ENCODE measurements at places on chromosomes 2 and 18.

DNA sequence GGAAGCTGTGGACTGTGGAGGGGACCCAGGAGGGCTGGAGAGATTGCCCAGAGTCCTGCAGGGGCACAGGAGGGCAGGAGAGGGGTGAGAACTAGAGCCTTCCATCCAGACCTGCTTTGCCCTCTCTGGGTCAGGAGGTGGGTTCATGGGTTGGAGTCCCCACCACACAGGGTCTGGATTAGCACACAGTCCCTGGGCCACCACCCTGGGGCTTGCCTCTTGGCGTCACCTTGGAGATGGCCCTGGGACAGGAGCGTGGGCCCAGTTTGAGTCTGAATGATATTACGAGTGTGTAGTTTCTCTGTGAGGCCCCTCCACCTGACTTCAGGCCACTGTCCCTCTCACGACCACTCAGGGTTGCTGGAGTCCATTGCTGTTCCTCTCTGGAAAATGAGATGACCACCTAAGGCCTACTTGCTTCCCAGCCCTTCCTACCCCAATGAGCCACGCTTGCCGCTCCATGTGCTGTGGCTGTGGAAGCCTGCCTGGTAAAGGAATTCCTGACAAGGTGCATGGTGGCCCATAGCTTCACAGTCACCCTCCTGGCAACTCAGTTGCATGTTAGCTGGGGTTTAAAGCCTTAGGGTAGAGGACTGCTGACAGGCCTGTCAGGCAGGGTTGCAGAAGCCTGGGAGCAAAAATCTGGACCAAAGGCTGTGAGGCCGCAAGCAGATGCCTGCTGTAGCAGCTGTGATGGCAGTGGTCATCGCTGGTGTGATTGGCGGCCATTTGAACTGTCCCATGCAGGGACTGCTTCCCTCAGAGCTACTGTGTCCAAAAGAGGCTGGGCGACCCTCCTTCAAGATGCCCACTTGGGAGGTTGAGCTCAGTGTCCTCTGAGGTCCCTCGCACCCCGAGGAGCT is 14.2 kb downstream of the ATOH8 start:
- DNase-seq, result no peak

GRCh38 chr2:53939656-53940055 is 31.1 kb downstream of the PSME4 start:
- no peak for DNase-seq

DNA sequence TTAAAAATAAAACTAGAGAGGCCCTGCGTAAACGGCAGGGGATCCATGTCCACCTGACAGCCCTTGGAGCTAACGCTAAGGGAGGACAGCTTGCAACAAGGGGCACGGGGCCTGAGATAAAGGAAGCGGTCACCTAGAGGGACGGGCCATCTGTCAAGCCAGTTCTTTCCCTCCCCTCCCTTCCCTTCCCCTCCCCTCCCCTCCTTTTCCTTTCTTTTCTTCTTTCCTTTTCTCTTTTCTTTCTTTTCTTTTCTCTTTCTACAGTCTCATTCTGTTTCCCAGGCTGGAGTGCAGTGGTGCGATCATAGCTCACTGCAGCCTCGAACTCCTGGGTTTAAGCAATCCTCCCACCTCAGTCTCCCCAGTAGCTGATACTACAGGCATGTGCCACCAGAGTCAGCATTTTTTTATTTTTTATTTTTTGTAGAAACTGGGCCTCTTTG is 34.5 kb upstream of the CTAGE1 start:
- DNase-seq, result no peak

DNA sequence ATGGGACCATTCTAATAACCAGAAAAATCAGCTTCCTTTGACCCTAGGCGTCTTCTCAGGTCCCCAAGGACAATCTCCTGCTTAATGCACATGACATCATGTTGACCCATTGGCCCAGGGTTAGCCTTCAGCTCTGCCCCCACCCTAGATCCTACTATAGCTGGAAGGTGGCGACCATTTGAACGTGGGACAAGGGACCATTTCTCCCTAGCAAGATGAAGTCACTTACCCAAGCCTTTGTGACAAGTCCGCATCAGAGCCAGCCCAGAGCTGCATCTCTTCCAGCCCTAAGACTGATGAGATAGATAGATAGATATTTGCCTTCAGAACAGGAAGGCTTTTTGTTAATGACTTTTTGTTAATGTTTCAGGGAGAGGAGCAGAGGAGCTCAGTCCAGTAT is 28.2 kb upstream of the TAF1B start:
- no peak for DNase-seq

DNA sequence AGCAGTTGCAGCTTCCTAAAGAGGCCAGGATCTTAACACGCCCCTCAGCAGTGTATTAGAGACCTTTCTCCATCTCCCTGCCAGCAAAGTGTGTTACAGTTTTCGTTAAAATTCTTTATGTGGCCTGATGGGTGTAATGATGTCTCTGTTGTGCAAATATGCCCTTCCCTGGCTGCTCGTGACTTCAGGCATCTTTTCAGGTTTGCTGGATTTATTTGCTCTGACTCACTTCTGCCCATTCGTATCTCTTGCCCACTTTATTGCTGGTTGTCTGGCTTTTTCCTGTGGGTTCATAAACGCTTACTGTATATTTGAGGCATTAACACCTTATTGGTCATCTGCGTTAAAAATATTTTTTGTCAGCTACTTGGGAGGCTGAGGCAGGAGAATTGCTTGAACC is 134.5 kb downstream of the ASB1 start:
- no peak for DNase-seq

GRCh38 chr2:83022631-83023210 is 1436.4 kb downstream of the SUCLG1 start:
- no peak for DNase-seq

GRCh38 chr2:51297488-51297887 is 265.6 kb upstream of the NRXN1 start:
- no peak for DNase-seq

- no peak for DNase-seq
These were observed 82.2 kb downstream of the DYSF start for GRCh38 chr2:71535526-71535925.

GRCh38 chr2:129050101-129050500 is 731.4 kb upstream of the HS6ST1 start:
- DNase-seq, result no peak

GRCh38 chr18:73511771-73512503 is 635.7 kb downstream of the FBXO15 start:
- no peak for DNase-seq

All from stimulated activated effector memory CD8-positive, alpha-beta T cell treated with anti-CD3 and anti-CD28 coated beads, Interleukin-12 subunit alpha, Interleukin-12 subunit beta, amount 100 ng/mL, for 72 hours (primary cell).